ENCODE measurements at places on chromosomes 11 and 22.

- no peak for DNase-seq
These were observed 23.6 kb upstream of the PAMR1 start for GRCh38 chr11:35548925-35549561.

DNA sequence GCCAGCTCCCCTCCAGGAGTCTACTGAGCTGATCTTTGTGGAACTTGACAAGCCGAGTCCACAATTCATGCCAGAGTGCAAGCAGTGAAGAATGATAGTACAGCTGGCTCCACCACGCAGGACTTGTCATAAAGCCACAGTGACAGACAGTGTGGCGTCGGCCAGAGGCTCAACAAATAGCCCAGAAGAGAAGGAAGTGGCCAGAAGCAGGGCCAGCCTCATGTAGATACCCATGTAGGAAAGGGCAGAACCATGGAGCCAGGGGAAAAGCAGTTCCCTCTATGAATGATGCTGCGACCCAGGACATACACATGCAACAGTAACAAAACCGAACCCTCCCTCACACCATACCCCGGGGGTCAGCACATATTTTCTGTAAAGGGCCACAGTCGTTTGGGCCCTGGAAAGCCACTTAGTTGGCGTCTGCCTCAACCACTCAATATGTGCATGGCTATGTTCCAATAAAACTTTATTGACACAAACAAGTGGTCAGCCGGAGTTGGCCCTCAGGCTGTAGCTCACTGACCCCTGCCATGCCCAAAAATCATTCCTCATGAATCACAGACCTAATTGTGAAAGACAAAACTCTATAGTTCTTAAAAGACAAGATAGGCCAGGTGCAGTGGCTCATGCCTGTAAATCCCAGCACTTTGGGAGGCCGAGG is 161.4 kb downstream of the BRD1 start:
- DNase-seq = no peak

GRCh38 chr11:111574373-111575225 is 27.6 kb upstream of the SIK2 start:
- DNase-seq = no peak

DNA sequence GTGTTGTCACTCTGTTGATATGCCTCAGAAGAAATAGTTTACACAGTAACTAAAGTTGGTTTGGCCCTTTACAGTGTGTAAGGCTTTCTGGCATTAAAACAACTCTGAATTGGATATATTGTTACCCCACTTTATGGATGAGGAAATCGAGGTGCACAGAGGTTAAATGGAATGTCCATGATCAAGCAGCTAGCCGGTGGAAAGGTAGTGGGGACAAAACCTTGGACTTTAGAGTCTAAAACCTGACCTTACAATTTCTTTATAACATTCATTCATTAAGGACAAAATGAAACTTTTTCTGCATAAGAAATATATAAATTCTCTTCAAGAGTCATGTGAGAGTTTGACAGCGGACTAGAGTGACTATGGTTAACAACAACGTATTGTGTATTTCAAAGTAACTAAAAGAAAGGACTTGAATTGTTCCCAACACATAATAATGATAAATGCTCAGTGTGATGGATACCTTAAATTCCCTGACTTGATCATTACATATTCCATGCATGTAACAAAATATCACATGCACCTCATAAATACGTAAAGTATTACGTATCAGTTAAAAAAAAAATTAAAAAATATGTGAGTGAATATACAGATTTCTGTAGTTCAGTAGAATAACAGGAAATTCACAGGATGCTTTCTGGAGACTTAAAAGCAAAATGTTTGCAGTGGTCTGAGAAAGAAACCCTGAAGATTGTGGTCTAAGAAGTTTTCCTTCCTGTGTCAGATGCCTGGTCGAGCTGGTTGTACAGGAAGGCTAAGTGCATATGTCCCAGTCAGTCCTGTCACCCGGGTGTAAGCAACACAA is 51.0 kb downstream of the TEAD1 start:
- DNase-seq = no peak

DNA sequence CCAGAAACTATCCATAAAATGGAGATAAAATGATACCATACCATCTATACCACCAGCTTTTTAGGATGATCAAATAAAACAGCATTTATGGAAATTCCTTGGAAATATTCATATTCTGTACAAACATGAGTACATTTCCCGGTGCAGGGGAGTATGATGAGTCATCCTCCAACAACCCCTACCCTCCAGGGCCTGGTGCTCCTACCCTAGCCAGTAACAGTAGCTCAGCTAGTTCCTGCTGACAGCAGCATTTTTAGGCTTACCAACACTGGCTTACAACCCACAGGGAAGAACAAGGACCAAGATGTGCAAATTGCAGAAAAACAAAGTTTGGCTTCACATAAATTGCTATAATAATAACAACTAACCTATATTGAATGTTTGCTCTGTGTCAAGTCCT is 406.2 kb upstream of the CADM1 start:
- DNase-seq = no peak

GRCh38 chr11:72483412-72484186 is 49.3 kb upstream of the CLPB start:
- no peak for DNase-seq

- no peak for DNase-seq
These were observed 1.6 kb downstream of the ANO1 start for GRCh38 chr11:70079691-70080090.

DNA sequence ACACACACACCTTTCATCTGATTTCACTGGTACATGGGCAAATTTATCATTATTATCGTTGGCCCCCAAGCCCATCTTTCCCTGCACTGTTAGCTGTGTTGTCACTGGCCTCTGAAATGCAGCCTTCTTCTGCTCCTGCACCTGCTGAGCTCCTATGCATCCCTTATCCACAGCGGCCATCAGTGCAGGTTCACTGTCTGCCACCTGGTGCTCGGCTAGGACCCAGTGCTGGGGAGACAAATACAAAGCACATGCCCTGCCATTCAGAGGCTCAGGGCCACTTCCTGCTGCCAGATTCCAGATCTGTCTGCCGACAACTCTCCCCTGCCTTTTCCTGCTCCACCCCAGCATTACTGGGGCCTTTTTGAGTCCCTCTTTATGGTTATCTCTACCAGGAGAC is 1205.4 kb downstream of the TBC1D22A start:
- DNase-seq = no peak

GRCh38 chr11:355581-356458 is 13.5 kb upstream of the B4GALNT4 start:
- peak; percentile 62 for DNase-seq

GRCh38 chr11:75056814-75057213 is 39.9 kb downstream of the OR2AT4 start:
- no peak for DNase-seq

GRCh38 chr11:79045800-79046304 is 395.0 kb downstream of the TENM4 start:
- DNase-seq = no peak

GRCh38 chr11:43950311-43950855 is 7.9 kb downstream of the C11orf96 start:
- no peak for DNase-seq

DNA sequence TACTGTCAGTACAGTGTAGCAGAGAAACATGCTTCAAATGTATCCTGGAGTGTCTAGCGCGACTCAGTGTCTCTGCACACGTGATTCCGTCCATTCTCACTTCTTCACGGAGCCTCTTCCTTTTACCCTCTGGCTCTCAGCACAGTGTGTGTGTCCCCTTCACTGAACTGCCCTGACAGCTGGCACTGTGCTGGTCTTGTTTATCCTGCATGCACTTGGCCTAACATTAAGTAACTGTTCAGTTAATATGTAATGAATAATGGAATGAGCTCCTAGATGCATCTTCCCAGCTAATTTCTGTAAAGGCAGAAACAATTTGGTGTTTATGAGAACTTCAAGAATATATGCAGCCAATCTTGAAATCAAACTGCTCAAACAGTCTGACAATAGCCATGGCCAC is 44.4 kb downstream of the KMT5B start:
- DNase-seq = no peak

DNA sequence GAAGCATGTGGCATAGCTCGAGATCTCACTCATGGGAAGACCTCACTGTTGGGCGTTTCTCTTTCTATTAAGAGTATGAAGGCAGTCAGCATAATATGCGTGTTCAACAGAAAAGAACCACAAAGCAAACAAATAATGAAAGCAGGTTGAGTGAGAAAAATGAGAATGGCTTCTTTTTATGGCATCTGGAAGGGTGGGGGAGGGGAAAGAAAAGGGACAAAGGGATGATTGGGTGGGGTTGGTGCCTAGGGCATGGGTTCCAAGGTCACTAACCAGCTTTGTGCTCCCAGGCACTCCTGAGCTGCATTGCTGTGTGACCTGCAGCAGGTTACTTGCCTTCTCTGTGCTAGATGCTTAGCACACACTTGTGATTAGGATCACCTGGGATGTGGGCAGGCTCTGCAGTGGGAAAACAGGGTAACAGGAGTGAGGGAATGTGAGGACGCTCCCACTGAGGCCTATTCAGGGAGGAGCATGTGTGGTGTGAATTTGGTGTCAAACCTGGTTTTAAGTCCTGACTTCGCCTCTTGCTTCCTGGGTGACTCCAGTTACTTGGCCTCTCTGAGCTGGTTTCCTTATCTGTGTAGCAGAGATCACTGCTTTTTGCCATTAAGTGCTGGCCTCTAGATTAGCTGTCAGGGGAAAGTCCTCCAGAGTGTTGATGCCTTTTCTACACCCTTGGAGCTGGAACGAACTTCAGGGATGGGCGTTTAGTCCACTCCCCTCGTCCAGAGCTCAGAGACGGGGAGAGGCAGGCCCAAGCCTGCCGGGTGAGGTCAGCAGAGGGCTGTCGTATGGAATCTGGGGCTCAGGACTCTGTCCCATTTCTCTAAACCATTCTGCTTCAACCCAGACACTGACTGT is 74.8 kb downstream of the KIAA1671 start:
- DNase-seq = no peak

DNA sequence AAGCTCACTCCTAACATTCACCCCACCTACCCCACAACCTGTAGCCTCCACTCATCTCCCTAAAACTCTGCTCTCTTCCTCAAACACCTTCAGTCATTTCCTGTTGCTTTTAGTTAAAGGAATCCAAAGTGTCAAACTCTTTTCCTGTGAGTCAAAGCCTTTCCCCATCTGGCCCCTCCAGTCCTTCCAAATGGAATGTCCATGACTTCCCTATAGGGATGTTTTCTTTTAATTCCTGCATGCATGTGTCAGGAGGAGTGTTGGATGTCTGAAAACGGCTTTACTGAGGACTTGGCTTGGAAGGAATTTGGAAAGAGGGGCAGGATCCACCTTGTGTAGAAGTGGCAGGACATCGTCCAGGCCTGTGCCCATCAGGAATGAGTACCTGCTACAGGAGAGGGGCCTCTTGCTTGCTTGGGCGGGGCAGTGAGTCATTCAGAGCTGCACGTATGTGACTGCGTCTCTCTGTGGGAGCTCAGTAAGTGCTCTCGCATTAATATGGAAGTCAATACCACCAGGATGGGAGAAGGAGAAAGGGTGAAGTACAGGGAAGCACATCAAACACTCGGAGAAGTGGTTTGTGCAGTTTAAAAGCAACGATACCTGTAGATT is 491.9 kb downstream of the OPCML start:
- DNase-seq = no peak

- no peak for DNase-seq
These were observed 10.4 kb upstream of the PPP2R1B start for GRCh38 chr11:111776398-111777093.

DNA sequence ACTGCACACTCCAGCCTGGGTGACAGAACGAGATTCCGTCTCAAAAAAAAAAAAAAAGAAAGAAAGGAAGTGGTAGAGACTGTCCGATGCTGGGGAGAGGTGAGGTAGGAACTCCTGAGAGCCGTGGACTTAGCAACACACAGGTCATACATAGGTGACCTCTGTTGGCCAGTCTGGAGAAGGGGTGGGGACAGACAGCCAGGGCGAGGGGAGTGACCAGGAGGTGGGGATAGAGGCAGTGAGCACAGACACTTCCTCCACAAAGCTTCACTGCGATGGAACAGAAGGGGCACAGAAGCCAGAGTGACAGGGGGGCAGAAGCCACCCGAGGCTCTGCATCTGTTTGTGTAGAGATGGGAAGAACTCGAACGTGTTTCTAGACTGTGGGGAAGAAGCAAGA is 47.1 kb downstream of the MYH9 start:
- no peak for DNase-seq

DNA sequence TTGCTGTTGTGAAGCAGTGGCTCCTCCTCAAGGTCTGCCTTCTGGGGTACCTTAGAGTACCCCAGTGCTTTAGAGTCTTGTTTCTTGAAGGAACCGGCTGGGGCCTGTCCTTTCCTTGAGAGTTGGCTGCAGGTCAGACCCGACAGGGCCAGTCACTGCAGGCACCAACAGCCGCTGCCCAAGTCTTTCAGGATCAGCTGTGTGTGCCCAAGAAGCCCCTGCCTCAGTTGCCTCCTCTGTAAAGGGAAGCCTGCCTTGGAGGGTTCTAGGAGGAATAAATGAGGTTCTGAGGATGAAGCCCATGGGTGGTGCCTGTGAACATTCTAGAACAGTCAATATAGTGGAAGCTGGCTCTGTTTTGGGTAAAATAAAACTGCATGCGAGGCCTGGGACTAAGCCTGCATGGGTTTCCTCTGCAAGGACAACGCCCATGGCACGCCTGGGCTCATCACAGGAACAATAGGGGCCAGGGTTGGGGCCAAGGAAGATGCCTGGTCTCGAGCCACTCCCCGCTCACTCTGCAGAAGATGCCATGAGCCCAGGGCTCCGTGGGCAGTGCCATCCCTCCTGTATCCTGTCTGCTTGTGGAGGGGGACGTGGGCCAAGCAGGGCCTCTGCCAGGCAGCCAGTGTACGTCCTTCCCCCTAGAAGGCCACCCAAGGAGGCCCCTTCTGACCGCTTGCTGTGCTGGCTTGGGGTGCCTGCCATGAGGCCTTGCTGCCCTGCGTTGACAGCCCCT is 81.6 kb downstream of the MED15 start:
- no peak for DNase-seq

GRCh38 chr22:39153220-39153717 is 789 bp upstream of the CBX7 start:
- no peak for DNase-seq

DNA sequence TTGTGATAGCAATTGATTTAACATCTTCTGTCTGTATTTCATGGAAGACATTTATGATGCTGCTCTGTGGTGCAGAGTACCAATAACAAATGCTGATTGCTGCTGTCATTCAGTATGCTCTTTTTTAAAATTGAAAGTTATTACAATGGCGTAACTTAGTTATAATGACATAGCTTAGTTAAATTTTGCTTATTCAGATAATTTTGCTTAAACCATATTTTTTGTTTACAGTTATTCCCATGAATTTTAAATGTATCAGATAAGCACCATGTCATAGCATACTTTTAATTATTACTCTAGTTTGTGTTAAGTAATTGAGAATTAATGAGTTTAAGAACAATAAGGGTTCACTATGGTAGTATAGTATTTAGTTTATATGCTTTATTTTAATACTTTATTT is 15.5 kb downstream of the PRMT3 start:
- no peak for DNase-seq
